ENCODE measurements at places on chromosomes 1 and 21.

DNA sequence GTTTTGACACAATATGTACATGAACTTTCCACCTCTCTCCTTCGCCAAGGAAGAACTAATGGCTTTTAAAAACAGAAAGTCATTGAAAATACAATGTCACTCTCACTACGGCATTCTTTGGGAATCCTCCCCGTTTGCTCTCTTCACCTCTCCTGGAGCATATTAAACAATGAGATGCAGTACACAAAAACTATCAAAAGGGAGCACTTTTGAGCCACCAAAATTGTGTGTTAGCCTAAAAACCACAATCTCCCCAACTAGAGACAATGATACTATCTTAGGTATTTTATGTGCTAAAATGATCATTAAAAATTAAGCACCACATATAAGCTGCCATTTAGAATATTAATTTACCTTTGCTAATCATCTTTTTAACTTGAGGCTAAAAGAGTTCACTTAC lies 425.5 kb downstream of the KCTD3 start:
- DNase-seq, result no peak

DNA sequence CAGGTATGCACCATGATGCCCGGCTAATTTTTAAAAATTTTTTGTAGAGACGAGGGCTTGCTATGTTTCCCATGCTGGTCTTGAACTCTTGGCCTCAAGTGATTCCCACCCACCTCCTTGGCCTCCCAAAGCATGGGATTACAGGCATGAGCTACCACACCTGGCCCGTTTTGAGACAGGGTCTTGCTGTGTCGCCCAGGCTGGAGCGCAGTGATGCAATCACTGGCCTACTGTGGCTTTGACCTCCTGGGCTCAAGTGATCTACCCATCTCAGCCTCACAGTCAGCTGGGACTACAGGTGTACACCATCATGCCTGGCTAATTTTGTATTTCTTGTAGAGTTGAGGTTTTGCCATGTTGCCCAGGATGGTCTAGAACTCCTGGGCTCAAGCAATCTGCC lies 7.5 kb upstream of the SH3D21 start:
- DNase-seq, result no peak

GRCh38 chr1:76247261-76247852 lies 172.8 kb downstream of the ST6GALNAC3 start:
- no peak for DNase-seq

DNA sequence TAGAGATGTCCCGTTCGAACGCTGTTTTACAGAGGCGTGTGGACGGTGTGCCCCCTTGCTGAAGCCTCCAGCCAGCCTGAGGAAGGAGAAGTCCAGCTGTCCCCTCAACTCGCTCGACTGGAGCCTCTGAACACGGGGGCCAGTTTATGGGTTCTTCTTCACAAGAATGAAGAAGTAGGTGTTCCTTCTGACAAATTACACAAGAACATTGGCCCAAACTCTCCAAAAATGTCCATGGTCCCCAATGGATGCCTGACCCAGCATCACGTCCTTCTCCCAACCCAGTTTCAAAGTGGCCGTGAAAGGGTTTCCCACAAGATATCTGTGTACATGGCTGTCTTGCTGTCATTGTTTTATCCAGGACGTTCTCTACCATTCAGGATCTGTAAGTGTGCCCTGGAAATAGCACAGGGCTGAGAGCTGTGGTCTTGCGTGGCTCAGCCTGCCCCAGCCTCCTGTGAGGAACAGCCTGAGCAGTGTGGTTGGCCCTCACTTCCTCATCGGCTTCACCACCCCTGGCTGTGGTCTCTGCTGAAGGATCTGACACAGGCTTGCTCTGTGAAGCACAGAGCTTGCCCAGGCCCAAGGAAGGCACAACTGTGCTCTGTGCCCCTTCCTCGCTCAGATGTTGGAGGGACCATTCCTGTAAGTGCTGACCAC lies 1.0 kb upstream of the S100B start:
- DNase-seq, result no peak

- DNase-seq, result no peak
Observed at GRCh38 chr1:202229376-202229775, 35.8 kb downstream of the LGR6 start.

- DNase-seq, result no peak
Observed at GRCh38 chr1:36534711-36535412, 52.1 kb upstream of the CSF3R start.

GRCh38 chr1:18128298-18128697 lies 20.7 kb downstream of the IGSF21 start:
- DNase-seq, result no peak

GRCh38 chr1:110148961-110149360 lies 1.3 kb upstream of the SLC6A17 start:
- DNase-seq, result no peak

GRCh38 chr1:147897029-147897752 lies 5.4 kb upstream of the GJA8 start:
- DNase-seq, result no peak

DNA sequence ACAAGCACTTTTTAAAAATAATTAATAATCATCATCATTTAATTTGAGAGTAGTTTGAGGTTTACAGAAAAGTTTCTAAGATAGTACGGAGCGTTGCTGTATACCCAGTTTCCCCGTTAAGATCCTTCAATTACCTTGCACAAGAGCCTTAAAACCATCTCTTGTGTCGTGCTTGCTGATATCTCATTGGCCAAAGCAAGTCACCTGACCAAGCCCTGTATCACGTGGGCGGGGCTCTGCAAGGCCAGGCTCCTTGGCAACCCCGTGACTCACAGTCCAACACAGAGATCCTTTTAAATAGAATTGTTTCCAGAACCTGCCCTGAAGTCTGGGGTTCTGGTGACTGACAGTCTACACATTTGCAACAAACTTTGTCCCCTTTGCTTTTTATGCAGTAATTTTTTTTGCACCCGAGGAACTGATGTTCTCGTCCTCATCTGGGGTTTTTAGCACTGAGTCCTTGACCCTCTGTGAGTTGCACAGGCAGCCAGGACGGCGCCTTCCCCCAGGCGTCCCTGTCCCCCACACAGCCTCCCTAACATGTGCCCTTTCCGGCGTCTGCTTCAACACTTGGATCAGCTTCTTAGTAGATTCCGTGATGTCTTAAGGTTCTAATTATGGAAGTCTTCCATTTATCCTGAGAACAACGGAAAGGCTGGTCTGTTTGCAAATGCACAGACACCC lies 183.3 kb upstream of the TMEM51 start:
- DNase-seq, result peak; percentile 80

DNA sequence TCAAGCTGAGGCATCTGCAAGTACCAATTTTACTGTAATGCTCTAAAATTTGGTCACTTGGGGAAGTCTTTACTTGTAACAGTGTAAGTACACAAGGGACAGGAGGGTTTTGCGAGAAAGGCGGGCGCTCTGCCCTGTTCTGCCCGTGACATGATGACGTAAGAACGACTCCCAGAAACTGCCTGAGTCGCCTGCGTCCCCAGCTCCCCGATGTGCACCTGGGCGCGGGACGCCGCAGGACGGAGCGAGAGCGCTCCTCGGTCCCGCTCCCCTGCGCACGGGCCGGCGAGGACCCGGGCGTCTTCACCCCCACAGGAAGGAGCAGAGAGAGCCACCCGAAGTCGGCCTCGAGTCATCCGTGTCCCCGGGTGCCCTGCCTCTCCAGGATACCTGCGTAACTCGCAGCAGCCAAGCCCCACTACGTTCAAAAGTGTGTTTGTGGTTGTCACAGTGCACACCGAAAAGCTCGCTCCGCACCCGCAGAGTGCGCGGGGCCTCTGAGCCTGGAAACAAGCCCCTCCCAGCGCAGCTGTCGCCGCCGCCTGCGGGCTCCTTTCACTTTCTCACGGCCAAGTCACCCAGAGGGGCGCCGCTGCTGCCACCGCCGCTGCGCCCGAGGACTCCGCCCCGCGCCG lies 3.3 kb upstream of the ZBTB18 start:
- no peak for DNase-seq

DNA sequence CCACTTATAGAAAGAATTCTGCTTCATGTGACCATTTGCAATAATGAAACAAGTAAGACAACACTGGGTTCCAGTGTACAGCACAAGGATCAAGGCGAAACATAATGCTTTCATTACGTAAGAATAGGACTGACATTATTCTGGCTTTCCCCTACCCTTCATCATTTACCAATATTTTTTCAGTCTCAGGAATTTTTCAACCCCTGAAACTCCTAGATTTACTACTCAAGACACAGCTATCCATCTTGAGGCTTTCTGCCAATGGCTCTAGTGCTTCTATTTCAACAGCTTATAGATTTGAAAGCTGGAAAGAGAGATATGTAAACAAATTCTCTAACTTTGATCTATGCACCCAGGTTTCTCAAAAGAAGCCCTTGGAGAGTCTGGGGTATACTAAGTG lies 48.4 kb downstream of the WLS start:
- no peak for DNase-seq

DNA sequence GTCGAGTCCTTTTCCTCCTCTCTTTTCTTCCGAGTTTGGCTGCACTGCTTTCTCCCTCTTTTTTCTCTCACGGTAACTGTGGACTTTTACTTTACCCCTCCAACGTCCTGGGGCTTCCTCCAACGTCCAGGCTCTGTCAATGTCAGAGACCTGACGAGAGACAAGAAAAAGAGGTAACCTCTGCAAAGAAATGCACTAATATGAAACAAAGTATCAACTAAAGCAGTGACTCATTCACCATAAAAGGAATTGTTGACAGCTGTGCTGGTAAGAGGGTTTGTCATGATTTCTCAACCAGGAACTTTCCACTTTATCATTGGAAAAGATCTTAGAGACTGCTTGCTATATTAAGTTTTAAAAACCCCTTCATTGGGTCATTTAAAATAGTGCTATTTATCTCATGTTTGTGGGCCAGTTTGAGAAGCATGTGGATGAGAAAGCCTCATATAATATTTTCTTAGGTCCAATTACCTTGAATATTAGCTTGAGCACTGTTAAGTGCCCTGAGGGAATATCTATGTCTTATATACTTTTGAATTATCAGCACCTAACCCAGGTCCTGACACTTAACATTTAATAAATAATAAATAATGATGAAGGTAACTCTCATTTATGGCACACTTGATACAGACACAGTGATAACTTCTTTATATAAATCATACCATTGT lies at the start of gene GBP2:
GBP2 (minus strand) TSS at position 202 of the 668 bp plus-strand sequence. CDS start 4,148 bp downstream, outside the sequence.
- peak; percentile 64 for DNase-seq

DNA sequence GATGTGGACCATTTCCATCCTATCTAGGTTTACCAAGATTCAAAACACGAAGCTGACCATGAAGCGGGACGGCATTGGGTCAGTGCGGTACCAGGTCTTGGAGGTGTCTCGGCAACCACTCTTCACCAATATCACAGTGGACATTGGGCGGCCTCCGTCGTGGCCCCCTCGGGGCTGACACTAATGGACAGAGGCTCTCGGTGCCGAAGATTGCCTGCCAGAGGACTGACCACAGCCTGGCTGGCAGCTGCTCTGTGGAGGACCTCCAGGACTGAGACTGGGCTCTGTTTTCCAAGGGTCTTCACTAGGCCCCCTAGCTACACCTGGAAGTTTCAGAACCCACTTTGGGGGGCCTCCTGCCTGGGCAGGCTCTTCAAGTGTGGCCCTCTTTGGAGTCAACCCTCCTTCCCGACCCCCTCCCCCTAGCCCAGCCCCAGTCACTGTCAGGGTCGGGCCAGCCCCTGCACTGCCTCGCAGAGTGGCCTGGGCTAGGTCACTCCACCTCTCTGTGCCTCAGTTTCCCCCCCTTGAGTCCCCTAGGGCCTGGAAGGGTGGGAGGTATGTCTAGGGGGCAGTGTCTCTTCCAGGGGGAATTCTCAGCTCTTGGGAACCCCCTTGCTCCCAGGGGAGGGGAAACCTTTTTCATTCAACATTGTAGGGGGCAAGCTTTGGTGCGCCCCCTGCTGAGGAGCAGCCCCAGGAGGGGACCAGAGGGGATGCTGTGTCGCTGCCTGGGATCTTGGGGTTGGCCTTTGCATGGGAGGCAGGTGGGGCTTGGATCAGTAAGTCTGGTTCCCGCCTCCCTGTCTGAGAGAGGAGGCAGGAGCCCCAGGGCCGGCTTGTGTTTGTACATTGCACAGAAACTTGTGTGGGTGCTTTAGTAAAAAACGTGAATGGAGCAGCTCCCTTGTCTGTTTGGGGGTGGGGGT lies 864 bp upstream of the CCDC24 start:
- DNase-seq, result no peak

GRCh38 chr1:101408212-101409042 lies 171.6 kb downstream of the S1PR1 start:
- no peak for DNase-seq

DNA sequence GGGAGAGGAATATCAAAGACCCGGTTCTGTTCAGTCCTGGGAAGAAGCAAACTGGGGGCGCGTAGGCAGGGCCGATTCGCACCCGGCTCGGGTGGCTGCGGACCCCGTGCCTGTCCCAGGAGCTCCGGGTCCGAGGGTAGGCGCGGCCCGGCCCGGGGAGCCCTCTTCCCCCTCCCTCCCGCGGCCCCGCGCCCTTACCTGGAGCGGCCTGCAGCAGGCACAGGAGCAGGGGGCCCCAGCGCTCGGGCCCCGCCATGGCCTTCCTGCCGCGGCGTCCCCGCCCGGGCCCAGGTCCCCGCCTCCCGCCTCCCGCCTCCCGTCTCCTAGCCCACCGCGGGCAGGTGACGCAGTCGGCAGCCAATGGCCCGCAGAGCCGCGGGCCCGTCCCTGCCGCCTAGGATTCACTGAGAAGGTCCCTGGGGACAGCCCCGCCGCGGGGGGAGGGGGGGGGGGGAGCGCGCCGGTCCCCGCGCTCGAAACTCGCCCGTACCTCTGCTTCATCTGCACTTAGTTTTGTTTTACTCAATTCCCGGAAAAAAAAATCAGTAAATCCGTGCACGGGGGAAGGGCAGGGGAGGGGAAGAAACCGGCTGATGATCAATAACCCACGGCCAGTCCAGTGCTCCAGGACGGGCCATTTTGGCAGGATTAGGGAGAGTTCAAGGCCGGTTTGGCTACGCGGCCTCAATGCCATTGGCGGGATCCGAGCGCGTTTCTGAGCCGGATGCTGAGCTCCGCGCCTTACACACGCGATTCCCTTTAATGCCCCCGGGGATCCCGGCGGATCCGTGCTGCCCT lies at the start of gene IFNLR1:
IFNLR1 (minus strand) TSS at position 297 of the 798 bp plus-strand sequence; CDS start at position 256, 41 bp downstream.
- no peak for DNase-seq

DNA sequence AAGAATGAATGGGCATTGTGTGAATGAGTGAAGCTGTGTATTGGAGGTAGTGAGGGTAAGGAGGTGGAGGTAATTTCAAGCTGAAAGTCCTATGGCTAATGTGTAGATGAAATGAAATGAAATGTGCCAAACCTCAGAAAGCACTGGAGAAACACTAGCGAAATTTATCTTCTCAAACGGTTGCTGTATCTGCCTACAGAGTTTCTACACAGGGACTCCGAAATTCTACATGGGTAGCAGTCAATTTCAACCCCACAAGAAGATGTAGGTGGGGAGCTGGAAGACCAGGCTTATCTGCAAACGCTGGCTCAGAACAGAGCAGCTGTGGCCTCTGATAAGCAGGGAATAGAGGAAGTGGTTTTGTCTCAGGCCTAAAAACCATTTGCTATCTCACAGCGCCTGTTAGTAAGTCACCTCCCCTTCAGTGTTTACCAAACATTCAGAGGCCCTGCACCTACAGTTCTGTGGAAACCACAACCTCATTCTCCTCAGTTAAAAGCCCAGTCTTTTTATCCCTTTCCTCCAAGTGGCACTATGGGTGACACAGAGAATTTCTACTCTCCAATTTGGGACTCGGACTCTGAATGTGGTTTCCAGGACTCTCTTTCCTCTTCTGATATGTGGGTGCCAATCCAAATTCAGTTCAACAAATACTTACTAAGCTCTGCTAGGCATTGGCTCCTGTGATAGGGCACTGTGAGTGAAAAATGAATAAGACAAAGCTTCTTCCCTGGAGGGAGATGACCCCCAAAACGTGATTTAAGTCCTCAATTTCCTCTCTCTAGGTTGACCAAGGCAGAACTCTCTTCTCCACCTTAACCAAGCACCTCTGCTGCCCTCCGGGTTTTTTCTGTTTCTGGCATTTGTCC lies 17.2 kb upstream of the SLAMF6 start:
- no peak for DNase-seq
